ENCODE measurements at places on chromosomes 3 and 15. TPM values are rescaled to one million over a fixed set of nuclear protein-coding genes. Genes with fewer than 3 reads are reported as not detected.

GUCA1C gene
- 0.28 TPM for polyA plus RNA-seq

RLBP1 gene
- not detected for polyA plus RNA-seq

PATL2 gene
- 0.57 TPM for polyA plus RNA-seq

GPR15 gene
- polyA plus RNA-seq, result 0.61 TPM

KNL1 gene
- 0.35 TPM for polyA plus RNA-seq

SLC7A14 gene
- polyA plus RNA-seq, result 0.22 TPM

DAPK2 gene
- polyA plus RNA-seq, result 1.3 TPM

PRRT3 gene
- polyA plus RNA-seq, result 2.8 TPM

USP50 gene
- polyA plus RNA-seq, result not detected

EXD1 gene
- not detected for polyA plus RNA-seq

ROPN1 gene
- polyA plus RNA-seq, result not detected

NOX5 gene
- polyA plus RNA-seq, result 0.19 TPM

SLC24A5 gene
- not detected for polyA plus RNA-seq

CPN2 gene
- 0.06 TPM for polyA plus RNA-seq

FBN1 gene
- polyA plus RNA-seq, result 75.5 TPM

SNX33 gene
- polyA plus RNA-seq, result 25.8 TPM

Data from urinary bladder (tissue), 4 donors.